Stimulated activated CD4-positive, alpha-beta T cell treated with anti-CD3 and anti-CD28 coated beads, Interleukin-1b, Interleukin-23, amount 100 ng/mL, for 24 hours (primary cell): ENCODE measurements at places on chromosomes 4 and X.

- no peak for DNase-seq
Observed at GRCh38 chrX:50447535-50447934, 23.1 kb downstream of the DGKK start.

DNA sequence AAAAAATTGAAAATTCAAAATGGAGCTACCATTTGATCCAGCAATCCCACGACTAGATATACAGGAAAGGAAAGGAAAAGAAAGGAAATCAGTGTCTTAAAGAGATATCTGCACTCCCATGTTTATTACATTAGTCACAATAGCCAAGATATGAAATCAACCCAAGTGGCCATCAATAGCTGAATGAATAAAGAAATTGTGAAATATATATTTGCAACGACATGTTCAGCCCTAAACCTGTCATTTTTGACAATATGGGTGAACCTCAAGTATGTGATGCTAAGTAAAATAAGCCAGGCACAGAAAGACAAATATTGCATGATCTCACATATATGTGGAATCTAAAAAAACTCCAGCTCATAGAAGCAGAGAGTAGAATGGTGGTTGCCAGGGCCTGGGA, 155.1 kb downstream of the ANXA5 start:
- no peak for DNase-seq

- DNase-seq = no peak
Observed at GRCh38 chr4:83771113-83771705, 235.3 kb downstream of the GPAT3 start.

DNA sequence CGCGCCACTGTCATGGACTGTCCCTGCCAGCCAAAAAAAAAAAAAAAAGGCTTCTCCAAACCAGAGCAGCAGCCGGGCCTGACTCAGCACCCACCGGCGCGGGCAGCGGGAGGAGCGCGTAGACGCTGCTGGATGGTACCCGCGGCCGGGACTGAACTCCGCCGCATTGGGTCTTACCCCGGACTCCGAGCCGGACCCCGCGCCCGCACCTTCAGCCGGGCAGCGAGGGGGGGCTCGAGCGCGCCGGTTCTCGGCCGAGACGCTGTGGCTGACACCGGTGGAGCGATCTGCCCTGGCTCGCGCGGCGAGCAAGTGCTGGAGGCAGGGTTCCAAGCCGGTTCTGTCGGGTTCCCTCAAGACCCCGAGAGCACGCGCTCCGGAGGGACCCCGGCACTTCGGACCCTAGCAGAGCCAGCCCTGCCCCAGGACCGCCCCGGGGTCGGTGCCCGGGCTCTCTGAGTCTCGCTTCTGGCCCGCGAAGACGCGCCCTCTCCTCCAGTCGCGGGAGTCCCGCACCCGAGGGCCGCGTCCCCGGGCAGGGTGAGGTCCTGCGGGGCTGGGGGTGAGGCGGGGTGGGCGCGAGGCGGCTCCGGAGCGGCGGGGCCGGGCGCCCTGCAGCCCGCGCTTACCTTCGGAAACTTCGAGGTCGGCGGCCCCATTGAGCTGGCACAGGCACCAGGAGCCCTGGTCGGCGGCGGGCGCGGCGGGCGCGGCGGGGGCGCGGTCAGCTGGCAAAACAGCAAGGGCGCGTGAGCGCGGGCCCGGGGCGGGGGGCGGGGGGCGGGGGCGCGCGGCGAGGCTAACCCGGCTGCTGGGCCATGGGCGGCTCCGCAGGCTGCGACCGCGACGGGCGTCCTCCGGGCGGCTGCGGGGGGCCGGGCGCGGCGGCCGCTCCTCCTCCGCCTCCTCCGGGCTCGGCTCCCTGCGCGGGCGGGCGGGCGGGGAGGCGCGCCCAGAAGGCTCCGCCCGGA, 11.8 kb upstream of the MAN2B2 start:
- DNase-seq = no peak

DNA sequence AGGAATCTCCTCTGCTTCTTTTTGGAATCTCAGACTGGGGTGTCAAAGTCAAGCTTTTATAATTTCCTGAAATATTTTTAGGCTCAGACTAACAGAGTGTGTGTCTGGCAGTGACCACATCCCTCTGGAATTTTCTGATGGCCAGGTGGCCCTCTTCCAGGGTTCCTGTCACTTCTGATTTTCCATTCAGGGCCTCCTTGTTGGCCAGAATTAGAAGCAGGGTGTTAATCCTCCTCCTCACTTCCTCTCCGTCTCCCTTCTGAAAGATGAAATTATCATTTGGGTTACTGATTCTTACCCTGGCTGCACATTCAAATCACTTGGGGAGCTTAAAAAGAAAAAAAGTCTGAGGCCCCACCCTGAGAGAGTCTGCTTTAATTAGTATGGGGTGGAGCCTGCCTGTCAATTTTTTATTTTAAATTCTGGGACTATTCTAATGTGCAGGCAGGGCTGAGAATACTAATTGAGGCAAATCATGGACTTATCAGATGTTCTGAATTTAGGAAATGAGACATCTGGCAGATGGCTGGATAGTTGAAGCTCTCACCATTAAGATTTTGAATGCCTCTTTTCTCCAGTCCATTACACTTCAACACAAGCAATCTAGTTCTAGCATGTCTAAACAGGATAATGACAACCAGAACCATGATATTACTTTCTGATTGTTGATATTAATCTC, 43.2 kb downstream of the HAND2 start:
- DNase-seq = no peak

DNA sequence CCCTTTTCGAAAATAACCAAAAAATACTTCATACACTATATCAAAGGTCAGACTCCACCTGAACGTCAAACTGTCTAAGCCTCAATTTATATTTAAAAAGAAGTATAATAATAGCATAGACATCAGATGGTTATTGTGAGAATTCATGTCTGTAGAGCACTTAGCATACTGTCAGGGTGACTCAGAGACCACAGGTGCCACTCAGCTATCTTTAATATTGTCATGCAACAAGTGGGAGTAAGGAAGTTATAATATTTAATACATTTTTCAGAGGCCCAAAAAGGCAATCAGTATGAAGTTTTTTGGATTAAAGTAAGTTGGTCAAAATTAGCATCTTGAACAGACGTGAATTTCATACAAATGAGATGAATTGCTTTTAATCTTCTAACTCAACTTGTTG, 93.3 kb downstream of the PHOX2B start:
- no peak for DNase-seq
